ENCODE measurements at places on chromosomes 11 and 22. TPM values are rescaled to one million over a fixed set of nuclear protein-coding genes. Genes with fewer than 3 reads are reported as not detected.

The TMPRSS13 gene
- 1.4 TPM for total RNA-seq

The OR5D13 gene
- total RNA-seq = not detected

DNA sequence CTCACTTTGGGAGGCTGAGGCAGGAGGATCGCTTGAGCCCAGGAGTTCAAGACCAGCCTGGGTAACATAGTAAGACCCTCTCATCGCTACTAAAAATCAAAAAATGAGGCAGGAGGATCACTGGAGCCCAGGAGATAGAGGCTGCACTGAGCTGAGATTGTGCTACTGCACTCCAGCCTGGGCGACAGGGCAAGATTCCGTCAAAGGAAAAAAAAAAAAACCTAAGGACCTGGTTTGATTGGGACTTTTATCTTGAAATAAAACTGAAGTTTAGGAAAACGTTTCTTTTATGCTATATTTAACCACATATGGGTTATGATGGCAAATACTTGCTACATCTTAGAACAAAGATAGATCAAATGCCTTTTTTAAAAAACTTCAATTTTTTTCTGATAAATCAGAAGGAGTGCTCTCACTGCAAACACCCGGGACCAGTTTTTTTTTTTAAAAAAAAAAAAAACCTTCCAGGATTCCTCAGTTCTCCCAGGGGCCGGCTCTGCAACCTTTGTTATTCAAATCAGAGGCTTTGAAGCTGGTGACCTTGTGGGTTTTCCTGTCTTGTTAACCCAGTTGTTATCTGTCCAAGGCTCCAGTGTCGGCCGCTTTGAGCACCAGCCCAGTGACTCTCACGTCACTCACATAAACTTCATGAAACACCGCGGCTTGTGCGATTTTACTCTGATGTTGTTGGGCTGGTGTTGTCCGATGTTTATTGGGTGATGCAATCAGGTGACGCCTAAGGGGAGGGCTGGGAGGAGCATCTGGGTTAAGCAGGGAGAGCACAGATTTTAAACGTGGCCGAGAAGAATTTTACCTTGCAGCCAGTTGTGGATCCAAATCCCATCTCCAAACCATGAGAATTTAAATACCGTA lies 24.7 kb upstream of the SLC22A12 start:
- H3K27ac ChIP-seq = peak overlapping the region; percentile 51
- peaks cover 4% of the 10 kb centered on the region for H3K4me1 ChIP-seq
- peak; percentile 59 for DNase-seq
- no peaks in the 10 kb centered on the region for H3K36me3 ChIP-seq
- H3K27me3 ChIP-seq = no peaks in the 10 kb centered on the region

DNA sequence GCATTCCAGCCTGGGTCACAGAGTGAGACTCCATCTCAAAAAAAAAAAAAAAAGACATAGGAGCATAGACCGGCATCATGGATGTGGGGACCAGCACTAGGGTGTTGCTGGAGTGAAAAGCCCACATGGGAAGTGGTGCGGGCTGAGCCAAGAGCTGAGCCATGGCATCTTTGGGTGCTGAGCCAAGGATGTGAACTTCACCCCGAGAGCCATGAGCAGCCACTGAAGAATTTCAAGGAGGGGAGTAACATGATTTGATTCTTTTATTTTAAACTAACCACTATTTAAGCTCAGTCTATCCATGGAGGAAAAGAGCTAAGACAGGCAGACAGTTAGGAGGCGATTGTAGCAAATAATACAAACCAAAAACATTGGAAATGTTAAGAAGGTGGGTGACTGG lies 57.4 kb downstream of the AHNAK start:
- H3K4me1 ChIP-seq = no peaks in the 10 kb centered on the region
- no peaks in the 10 kb centered on the region for H3K27me3 ChIP-seq
- H3K36me3 ChIP-seq = no peaks in the 10 kb centered on the region
- no peak overlapping the region for H3K27ac ChIP-seq
- no peak for DNase-seq
- no peak overlapping the region for H3K4me3 ChIP-seq

- H3K4me3 ChIP-seq = no peak overlapping the region
- H3K27ac ChIP-seq = peak overlapping the region; percentile 26
- peaks cover 6% of the 10 kb centered on the region for H3K4me1 ChIP-seq
- no peaks in the 10 kb centered on the region for H3K27me3 ChIP-seq
- H3K36me3 ChIP-seq = no peaks in the 10 kb centered on the region
Measured at GRCh38 chr11:126748100-126748791, 252.3 kb downstream of the KIRREL3 start.

- peaks cover 42% of the 10 kb centered on the region for H3K27me3 ChIP-seq
- no peak for DNase-seq
- H3K4me3 ChIP-seq = peak within 1 kb of the TSS; percentile 44
- H3K27ac ChIP-seq = no peak within 1 kb of the TSS
Measured at GRCh38 chr11:1389932-1390568, at the start of gene BRSK2. Gene BRSK2 (plus strand): TSS chr11:1389934. CDS start chr11:1390285, 351 bp downstream.

- peaks cover under 1% of the 10 kb centered on the region for H3K27me3 ChIP-seq
- DNase-seq = peak; percentile 17
- peaks cover 2% of the 10 kb centered on the region for H3K36me3 ChIP-seq
- H3K4me3 ChIP-seq = no peak overlapping the region
- H3K27ac ChIP-seq = no peak overlapping the region
Measured at GRCh38 chr11:86202013-86202336, 42.6 kb upstream of the EED start.

DNA sequence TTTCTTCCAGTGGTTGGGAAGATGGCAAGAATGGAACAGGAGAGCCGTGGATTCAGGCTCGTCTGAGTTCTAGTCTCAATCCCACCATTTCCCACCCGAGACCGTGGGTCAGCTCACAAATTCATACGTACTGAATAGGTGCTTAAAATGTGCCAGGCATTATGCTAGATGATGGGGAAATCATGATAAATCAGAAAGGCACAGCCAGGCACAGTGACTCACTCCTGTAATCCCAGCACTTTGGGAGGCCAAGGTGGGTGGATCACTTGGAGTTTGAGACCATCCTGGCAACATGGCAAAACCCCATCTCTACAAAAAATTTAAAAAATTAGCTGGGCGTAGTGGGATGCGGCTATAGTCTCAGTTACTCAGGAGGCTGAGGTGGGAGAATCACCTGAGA lies 7.1 kb downstream of the TRIOBP start:
- no peaks in the 10 kb centered on the region for H3K27me3 ChIP-seq
- no peak overlapping the region for H3K4me3 ChIP-seq
- H3K36me3 ChIP-seq = no peaks in the 10 kb centered on the region
- DNase-seq = no peak
- H3K27ac ChIP-seq = no peak overlapping the region

- no peaks in the 10 kb centered on the region for H3K4me1 ChIP-seq
- no peak for DNase-seq
- H3K4me3 ChIP-seq = no peak overlapping the region
- no peaks in the 10 kb centered on the region for H3K36me3 ChIP-seq
- H3K27me3 ChIP-seq = no peaks in the 10 kb centered on the region
Measured at GRCh38 chr22:27794226-27794625, 7.3 kb downstream of the MN1 start.

DNA sequence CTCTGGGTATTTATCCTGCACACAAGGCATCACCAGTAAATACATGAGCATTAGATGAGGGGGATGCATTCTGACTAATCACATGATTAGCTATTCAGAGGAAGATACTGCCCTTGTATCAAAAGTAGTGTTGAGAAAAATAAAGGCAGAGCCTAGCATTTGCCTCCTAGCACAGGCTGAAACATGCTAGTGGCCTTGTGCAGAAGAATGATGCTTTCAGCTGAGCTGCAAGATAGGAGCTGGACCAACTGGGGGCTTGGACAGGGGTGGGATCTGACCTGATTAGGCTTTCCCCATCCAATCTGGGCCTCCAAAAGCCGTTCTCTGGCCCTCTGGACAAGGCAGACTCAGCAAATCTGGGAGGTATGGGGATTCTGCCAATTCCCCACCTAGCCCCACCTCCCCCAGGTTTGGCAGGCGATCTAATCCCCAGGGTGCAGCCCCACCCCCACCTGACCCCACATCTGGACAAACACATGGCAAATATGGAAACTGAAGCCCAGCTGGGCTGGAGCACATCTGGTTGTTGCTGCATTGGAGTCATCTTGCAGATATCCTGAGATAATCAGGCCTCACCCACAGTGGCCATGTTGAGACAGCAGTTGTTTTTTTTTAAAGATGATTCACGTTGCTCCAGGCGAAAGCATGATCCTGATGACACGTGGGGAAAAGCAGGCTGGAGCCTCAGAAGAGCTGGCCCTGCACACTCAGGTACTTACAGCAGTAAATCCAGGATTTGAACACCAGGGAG lies 4.4 kb upstream of the MISFA start:
- no peaks in the 10 kb centered on the region for H3K27me3 ChIP-seq
- no peak overlapping the region for H3K27ac ChIP-seq
- H3K36me3 ChIP-seq = no peaks in the 10 kb centered on the region
- H3K4me1 ChIP-seq = peaks cover 11% of the 10 kb centered on the region
- DNase-seq = no peak

- H3K4me3 ChIP-seq = no peak overlapping the region
- peaks cover 1% of the 10 kb centered on the region for H3K27me3 ChIP-seq
- H3K36me3 ChIP-seq = no peaks in the 10 kb centered on the region
Measured at GRCh38 chr11:7332962-7333361, 81.3 kb downstream of the SYT9 start.

- H3K4me3 ChIP-seq = no peak overlapping the region
- peaks cover 6% of the 10 kb centered on the region for H3K27me3 ChIP-seq
- no peaks in the 10 kb centered on the region for H3K4me1 ChIP-seq
- no peak for DNase-seq
Measured at GRCh38 chr22:44436736-44437135, 61.3 kb downstream of the RTL6 start.

GRCh38 chr11:60996381-60997138 lies 25.1 kb downstream of the CD6 start:
- peaks cover 69% of the 10 kb centered on the region for H3K4me1 ChIP-seq
- no peak for DNase-seq
- peak overlapping the region; percentile 87 for H3K27ac ChIP-seq
- H3K27me3 ChIP-seq = no peaks in the 10 kb centered on the region
- H3K4me3 ChIP-seq = no peak overlapping the region

GRCh38 chr22:35555483-35555890 lies 14.9 kb downstream of the RASD2 start:
- H3K4me1 ChIP-seq = peaks cover 18% of the 10 kb centered on the region
- H3K27me3 ChIP-seq = peaks cover 15% of the 10 kb centered on the region
- no peak for DNase-seq
- no peak overlapping the region for H3K4me3 ChIP-seq
- no peaks in the 10 kb centered on the region for H3K36me3 ChIP-seq

- H3K36me3 ChIP-seq = no peaks in the 10 kb centered on the region
- H3K4me1 ChIP-seq = no peaks in the 10 kb centered on the region
- DNase-seq = no peak
- H3K27me3 ChIP-seq = peaks cover 1% of the 10 kb centered on the region
Measured at GRCh38 chr11:78920329-78920728, 345.7 kb upstream of the NARS2 start.

DNA sequence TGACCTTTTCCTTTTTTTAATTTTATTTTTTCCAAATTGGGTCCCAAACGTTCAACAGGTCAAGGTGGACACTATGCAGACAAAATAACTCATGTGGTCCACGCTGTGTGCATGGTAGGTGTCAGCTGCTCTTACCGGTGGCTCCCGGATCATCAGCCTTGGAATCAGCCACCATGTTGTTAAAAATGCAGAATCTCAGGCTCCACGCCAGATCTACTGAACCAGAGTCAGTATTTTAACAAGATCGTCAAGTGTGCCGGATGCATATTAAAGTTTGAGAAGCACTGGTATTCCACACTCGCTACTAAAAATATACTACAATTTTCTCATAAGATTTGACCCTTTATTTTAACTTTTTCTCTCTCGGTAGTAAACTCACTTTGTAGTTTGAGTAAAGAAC lies 553 bp upstream of the LDLRAD3 start:
- no peak overlapping the region for H3K27ac ChIP-seq
- H3K27me3 ChIP-seq = peaks cover 59% of the 10 kb centered on the region
- no peak for DNase-seq
- peaks cover 4% of the 10 kb centered on the region for H3K4me1 ChIP-seq
- no peaks in the 10 kb centered on the region for H3K36me3 ChIP-seq

DNA sequence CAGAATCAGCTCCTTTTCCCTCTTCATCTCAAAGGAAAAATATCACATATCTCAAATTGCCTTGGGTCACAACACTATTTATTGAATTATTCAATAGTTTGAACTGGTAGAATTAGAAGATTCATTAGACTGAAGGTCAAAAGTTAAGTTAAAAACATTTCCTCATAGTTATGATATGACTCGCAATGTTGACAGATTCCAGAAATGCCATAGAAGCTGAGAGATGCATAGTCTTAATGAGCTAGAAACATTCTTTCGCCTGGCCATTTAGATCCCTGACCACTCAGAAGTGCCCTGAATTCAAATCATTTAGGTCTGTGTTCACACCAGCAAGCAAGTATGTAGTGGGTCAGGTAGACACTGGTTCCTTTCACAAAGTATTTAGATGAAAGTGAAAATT lies 44.4 kb downstream of the FAT3 start:
- H3K4me3 ChIP-seq = no peak overlapping the region
- H3K4me1 ChIP-seq = no peaks in the 10 kb centered on the region
- H3K36me3 ChIP-seq = no peaks in the 10 kb centered on the region
- DNase-seq = no peak
- no peak overlapping the region for H3K27ac ChIP-seq

- DNase-seq = no peak
- H3K4me3 ChIP-seq = no peak overlapping the region
- no peaks in the 10 kb centered on the region for H3K36me3 ChIP-seq
- H3K27me3 ChIP-seq = peaks cover 23% of the 10 kb centered on the region
- H3K4me1 ChIP-seq = peaks cover 9% of the 10 kb centered on the region
- no peak overlapping the region for H3K27ac ChIP-seq
Measured at GRCh38 chr22:30538280-30538679, 8.3 kb downstream of the SEC14L6 start.

DNA sequence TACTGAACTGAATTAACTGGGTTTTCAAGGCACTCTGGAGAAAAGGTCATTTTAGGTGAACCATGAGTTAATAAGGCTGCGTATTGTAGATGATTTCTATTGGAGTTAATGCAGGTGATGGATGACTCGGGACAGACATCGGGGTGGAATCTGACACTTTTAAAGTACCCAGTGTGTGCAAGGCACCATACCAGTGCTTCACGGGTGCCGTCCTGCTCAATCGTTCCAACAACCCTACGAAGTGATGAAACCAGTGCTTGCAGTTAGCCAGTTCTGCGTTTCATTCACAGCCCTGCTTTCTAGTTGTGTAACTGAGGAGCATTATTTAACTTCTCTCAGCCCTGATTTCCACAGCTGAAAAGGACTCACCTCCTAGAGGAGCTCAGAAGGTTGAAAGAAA lies 216.5 kb downstream of the BARX2 start:
- DNase-seq = no peak
- H3K4me3 ChIP-seq = no peak overlapping the region
- no peaks in the 10 kb centered on the region for H3K27me3 ChIP-seq
- no peaks in the 10 kb centered on the region for H3K36me3 ChIP-seq
- H3K4me1 ChIP-seq = no peaks in the 10 kb centered on the region
- no peak overlapping the region for H3K27ac ChIP-seq

DNA sequence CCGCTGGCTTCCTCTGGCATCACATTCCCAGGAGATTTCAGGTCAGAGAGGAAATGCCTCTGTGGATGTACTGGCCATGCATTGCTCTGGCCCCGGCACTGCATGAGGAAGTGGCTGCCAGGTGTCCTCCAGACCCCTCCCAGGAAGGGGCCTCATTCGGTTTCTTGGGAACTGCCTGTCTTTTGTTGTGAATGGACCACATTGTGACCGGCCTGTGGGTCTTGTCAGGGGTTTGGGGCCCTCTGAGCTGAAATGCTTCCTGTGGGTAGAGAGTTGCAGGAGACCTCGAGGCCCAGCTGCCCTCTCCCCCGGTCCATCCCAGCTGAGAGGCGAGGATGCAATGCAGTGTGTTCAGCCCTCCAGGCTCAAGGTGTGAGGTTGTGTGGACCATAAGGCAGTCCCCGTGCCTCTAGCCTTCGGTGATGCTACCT lies 18.8 kb upstream of the ST3GAL4 start:
- H3K27me3 ChIP-seq = no peaks in the 10 kb centered on the region
- no peak overlapping the region for H3K27ac ChIP-seq
- H3K4me1 ChIP-seq = peaks cover 19% of the 10 kb centered on the region
- H3K36me3 ChIP-seq = peaks cover 16% of the 10 kb centered on the region

All from activated CD4-positive, alpha-beta T cell treated with anti-CD3 and anti-CD28 coated beads, Interleukin-2, amount 10 ng/mL, durations not matched to agents 7 days and 5 days (primary cell).